ENCODE measurements at places on chromosomes 1 and 21. TPM values are rescaled to one million over a fixed set of nuclear protein-coding genes. Genes with fewer than 3 reads are reported as not detected.

MPL gene
- polyA plus RNA-seq, result not detected

TAS1R3 gene
- not detected for polyA plus RNA-seq

KRTAP7-1 gene
- not detected for polyA plus RNA-seq

GBP5 gene
- 1.2 TPM for polyA plus RNA-seq

PRKAB2 gene
- polyA plus RNA-seq, result 18.0 TPM

RAB3B gene
- 54.9 TPM for polyA plus RNA-seq

LRRN2 gene
- polyA plus RNA-seq, result not detected

CHD5 gene
- polyA plus RNA-seq, result not detected

RAB25 gene
- polyA plus RNA-seq, result not detected

PCP4 gene
- polyA plus RNA-seq, result not detected

PRKACB gene
- 25.6 TPM for polyA plus RNA-seq

TMED5 gene
- polyA plus RNA-seq, result 53.9 TPM

SLAMF7 gene
- not detected for polyA plus RNA-seq

NPHS2 gene
- not detected for polyA plus RNA-seq

NEK2 gene
- polyA plus RNA-seq, result 10.6 TPM

GRIK3 gene
- not detected for polyA plus RNA-seq

LCE1D gene
- not detected for polyA plus RNA-seq

SEC16B gene
- polyA plus RNA-seq, result 1.8 TPM

FAM43B gene
- 0.31 TPM for polyA plus RNA-seq

HCRTR1 gene
- not detected for polyA plus RNA-seq

SGIP1 gene
- 7.3 TPM for polyA plus RNA-seq

GADD45A gene
- 115 TPM for polyA plus RNA-seq

CYP4A11 gene
- not detected for polyA plus RNA-seq

PTGFR gene
- polyA plus RNA-seq, result 7.8 TPM

CDC7 gene
- 3.7 TPM for polyA plus RNA-seq

All from GM23248 (cell line).